ENCODE measurements at places on chromosomes 6 and 20. TPM values are rescaled to one million over a fixed set of nuclear protein-coding genes. Genes with fewer than 3 reads are reported as not detected.
A peak's percentile ranks its signal among the peaks of the same experiment; 100 is the strongest.

GRCh38 chr20:15395457-15395856 is 1058.0 kb upstream of the FLRT3 start:
- H3K27ac ChIP-seq, result no peak overlapping the region
- H3K27me3 ChIP-seq, result no peaks in the 10 kb centered on the region
- no peaks in the 10 kb centered on the region for H3K4me1 ChIP-seq
- no peak for DNase-seq

DNA sequence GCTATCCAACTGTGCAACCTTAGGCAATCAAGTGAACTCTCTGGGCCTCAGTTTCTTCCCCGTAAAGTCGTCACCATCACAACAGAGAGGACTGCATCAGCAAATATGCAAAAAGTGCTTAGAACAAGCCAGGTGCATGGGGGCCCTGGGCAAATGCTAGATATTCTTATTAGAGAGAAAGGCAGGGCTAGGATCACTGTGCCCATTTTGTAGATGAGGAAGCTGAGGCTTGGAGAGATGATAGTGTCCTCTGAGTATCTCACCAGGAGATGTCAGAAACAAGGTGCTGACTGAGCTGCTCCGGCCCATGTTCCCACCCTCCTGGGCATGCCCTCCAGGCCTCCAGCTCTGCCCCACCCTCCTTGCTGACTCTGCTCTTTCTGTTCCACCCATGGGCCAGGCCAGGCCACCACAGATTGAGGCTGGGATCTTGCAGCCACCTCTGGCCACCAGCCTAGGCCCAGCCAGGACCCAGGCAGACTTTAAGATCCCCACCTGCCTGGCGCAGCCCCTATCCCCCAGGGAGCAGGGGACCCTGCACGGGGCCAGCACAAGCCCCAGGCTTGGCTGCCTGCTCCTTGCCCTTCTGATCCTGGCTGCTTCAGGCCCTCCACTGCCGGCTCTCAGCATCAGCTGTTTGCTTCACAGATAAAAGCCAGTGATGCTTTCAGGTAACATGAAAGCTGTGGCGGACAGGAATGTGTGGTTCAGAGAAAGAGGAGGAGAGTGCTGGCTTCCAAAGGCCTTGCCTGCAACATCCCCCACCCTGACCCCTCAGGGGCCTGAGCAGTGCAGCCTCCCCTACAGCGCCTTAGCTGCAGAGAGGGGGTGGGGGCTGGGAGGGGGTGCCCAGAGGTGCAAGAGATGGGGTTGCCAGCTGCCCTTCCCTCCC is 47.6 kb downstream of the GRM4 start:
- no peak overlapping the region for H3K4me3 ChIP-seq
- peaks cover 14% of the 10 kb centered on the region for H3K27me3 ChIP-seq
- no peaks in the 10 kb centered on the region for H3K4me1 ChIP-seq
- H3K27ac ChIP-seq, result no peak overlapping the region
- no peak for DNase-seq

DNA sequence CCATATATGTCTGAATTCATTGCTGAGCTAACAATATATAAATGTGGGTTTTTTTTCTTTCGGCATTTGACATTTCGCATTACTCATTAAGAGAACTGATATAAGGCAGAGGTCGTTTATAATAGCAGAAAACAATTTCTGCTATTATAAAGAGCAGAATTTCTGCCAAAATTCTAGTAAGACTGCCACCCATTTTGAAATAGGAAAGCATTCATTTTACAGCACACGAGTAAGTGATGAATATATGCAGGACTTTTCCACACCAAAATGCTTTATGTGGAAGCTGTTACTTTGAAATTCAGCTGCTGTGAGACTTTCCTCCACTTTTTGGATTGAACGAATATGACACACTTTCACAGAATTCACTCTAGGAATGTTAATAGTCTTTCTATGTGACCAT is 610.9 kb upstream of the MAN1A1 start:
- no peaks in the 10 kb centered on the region for H3K27me3 ChIP-seq
- no peak overlapping the region for H3K27ac ChIP-seq
- H3K4me3 ChIP-seq, result no peak overlapping the region
- no peaks in the 10 kb centered on the region for H3K4me1 ChIP-seq
- no peak for DNase-seq
- H3K36me3 ChIP-seq, result no peaks in the 10 kb centered on the region

- H3K27me3 ChIP-seq, result no peaks in the 10 kb centered on the region
- no peaks in the 10 kb centered on the region for H3K4me1 ChIP-seq
- H3K4me3 ChIP-seq, result no peak overlapping the region
- H3K27ac ChIP-seq, result no peak overlapping the region
- no peak for DNase-seq
- no peaks in the 10 kb centered on the region for H3K36me3 ChIP-seq
Measured at GRCh38 chr6:16377470-16377869, 139.1 kb downstream of the GMPR start.

DNA sequence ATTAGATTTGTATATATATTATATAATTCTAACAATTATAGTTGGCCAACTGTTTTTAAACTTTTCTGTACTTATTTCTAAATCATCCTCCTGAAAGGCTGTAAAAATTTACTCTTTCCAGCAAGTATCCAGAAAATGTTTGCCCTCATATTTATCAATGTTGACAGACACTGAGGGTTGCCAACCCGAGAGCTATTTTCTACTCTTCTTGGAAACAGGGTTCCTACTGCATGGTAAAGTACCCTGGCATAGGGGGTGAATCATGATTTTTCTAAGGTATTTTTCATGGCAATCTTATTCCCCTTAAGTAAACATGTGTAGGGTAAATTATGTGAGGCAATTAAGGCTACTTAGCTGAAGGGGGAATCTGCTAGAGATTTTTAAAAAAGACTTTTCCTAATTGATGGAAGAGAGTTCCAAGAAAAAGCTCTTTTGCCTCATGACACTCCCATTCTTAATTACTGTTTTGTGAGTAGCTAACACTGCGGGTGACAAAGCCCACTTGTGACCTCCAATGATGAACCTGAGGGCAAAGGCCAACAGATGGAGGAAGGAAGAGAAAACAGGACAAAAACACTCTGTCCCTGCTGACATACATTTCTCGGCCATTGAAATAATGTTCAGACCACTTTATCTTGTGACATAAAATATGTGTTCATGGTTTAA is 37.9 kb downstream of the GPX5 start:
- DNase-seq, result no peak
- no peak overlapping the region for H3K27ac ChIP-seq
- no peaks in the 10 kb centered on the region for H3K36me3 ChIP-seq
- H3K4me1 ChIP-seq, result no peaks in the 10 kb centered on the region

DNA sequence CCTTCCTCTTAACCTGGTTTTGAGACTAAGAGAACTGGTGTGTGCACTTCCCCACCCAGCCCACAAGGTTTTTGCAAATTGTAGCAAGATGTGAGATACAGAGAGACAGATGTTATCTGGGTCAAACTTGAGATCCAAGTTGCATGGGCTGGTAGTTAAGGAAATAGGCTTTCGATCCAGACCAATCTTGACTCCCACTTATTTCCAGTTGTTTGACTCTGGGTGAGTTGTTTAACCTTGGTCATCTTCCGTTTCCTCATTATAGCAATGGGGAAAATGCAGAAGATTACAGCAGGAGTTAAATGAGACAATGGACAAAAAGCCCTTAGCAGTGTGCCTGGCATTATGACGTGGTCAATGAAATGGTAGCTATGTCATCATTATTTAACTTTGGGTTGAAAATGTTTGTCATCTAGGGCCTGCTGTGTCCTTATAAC is 1.7 kb downstream of the SNX21 start:
- H3K4me3 ChIP-seq, result peak overlapping the region; percentile 92
- peaks cover 32% of the 10 kb centered on the region for H3K4me1 ChIP-seq
- peak overlapping the region; percentile 97 for H3K27ac ChIP-seq
- peak; percentile 69 for DNase-seq
- no peaks in the 10 kb centered on the region for H3K27me3 ChIP-seq

DNA sequence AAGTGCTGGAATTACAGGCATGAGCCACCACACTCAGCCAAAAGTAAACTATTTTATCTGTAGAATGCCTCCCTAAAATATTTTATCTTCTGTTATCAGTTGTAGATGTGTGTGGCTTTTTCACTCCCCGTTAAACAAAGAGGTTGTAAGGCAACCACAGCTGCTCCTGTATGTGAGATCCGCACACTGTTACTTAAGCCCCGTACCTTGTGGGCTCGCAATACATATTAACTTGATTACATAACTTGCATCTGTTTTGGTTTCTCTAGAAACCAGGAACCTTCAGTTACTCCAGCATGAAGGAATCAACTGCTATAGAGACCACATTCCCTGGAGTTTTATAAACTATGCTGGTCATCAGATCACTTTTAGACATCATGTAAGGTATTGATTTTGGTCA is 420.1 kb upstream of the SLC35B3 start:
- H3K4me1 ChIP-seq, result no peaks in the 10 kb centered on the region
- H3K36me3 ChIP-seq, result no peaks in the 10 kb centered on the region
- no peaks in the 10 kb centered on the region for H3K27me3 ChIP-seq

GRCh38 chr20:38143238-38143645 is 21.8 kb downstream of the TGM2 start:
- no peaks in the 10 kb centered on the region for H3K27me3 ChIP-seq
- H3K4me1 ChIP-seq, result peaks cover 19% of the 10 kb centered on the region
- no peak overlapping the region for H3K4me3 ChIP-seq
- no peak for DNase-seq

DNA sequence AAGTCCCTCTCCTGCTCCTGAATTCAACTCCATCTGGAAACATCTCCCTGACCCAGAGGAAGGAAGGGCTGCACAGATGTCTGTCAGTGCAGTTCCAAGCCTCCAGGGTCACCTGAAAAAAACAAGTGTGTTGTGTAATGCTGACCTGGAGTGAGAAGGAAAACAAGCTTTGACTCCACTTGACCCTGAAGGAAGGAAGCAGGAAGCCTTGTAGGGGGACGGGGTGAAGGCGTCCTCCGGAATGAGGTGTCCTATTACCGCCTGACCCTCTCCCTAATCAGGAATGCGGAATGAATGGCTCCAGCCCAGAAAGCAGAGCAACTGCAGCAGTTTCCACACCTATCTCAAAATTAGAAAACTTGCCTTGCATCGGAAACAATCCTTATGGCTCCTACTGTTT is 13.9 kb upstream of the ADGRF5 start:
- no peaks in the 10 kb centered on the region for H3K4me1 ChIP-seq
- no peak overlapping the region for H3K4me3 ChIP-seq
- H3K27me3 ChIP-seq, result no peaks in the 10 kb centered on the region
- DNase-seq, result no peak

DNA sequence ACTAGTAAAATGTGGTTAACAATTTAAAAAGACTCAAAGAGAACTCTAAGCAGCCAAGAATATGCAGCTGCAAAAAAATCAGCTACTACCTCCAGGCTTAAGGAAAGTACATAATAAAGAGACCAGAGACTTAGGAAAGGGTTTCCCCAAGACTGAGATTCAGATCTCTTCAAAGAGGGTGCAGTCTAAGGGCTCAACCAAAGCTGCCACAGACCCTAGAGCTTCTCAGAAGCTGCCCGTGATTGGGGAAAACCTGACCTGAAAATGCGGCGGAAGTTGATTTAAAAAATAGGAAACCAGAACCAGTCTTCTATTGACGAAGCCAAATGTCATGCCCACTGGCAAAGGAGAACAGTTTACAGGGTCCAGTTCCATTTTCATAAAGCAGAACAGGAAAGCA is 516.8 kb upstream of the MARCKS start:
- H3K4me3 ChIP-seq, result no peak overlapping the region
- no peak overlapping the region for H3K27ac ChIP-seq
- DNase-seq, result no peak

GRCh38 chr6:2857185-2857579 is 15.5 kb upstream of the SERPINB1 start:
- no peaks in the 10 kb centered on the region for H3K36me3 ChIP-seq
- no peak for DNase-seq
- no peak overlapping the region for H3K4me3 ChIP-seq
- no peaks in the 10 kb centered on the region for H3K27me3 ChIP-seq
- H3K27ac ChIP-seq, result no peak overlapping the region

DNA sequence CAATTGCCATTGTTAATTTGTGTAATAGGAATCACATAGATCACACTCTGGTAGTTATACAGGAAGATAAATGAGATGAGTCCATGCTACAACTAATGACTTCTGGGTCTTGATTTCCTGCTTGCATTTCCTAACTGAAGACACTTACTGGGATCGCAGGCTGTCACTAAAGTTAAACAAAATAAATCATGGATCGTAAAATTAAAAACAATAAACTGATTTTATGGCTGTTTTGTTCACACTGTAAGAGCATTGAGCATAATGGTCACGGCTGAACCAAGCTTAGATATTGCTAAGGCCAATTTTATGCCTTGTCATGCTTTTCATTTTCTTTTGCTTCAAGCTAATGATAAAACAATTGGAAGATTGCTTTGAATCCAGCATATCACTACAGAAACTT is 332.5 kb upstream of the CITED2 start:
- H3K27me3 ChIP-seq, result no peaks in the 10 kb centered on the region
- no peak overlapping the region for H3K4me3 ChIP-seq
- no peaks in the 10 kb centered on the region for H3K36me3 ChIP-seq
- no peak for DNase-seq

DNA sequence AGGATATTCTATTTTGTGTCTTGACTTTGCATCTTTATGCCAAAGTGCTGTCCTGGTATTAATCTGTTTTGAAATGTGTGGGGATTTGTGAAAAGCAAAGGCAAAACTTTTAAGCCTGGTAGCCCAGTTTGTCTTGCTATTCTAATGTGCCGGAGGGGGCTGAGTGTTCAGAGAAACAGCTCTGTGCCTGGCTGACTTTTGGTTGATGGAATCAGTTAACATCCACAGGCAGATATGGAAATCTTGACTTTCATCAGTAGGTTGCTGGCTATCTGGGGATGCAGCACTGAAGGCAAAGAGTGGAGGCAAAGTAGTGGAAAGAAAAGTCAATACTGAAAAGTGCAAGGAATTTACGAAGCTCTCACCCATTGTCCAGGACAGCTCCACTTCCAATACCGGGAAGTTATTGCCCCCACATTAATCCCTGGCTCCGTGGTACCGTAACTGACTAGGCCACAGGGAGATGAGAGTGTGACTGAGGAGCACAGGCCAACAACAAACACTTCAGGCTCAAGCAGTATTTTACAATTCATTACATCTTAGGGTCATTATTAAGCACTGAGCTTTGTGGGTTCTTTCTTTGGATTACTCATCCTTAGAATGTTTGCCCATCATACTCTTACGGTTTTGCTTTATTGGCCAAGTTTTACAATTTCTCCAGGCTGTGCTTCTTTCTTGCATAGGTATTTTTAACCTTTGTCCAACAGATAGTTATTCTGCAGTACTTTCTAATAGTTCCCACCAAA is 164.6 kb downstream of the MTFR2 start:
- peaks cover 27% of the 10 kb centered on the region for H3K4me1 ChIP-seq
- peak; percentile 63 for DNase-seq
- no peaks in the 10 kb centered on the region for H3K36me3 ChIP-seq
- H3K27ac ChIP-seq, result peak overlapping the region; percentile 48

GRCh38 chr6:122388945-122389344 is 10.5 kb upstream of the HSF2 start:
- H3K4me3 ChIP-seq, result no peak overlapping the region
- no peaks in the 10 kb centered on the region for H3K27me3 ChIP-seq
- no peak for DNase-seq
- H3K4me1 ChIP-seq, result no peaks in the 10 kb centered on the region
- no peak overlapping the region for H3K27ac ChIP-seq
- H3K36me3 ChIP-seq, result no peaks in the 10 kb centered on the region

GRCh38 chr20:59565768-59566461 is 38.4 kb upstream of the PHACTR3 start:
- peaks cover 28% of the 10 kb centered on the region for H3K27me3 ChIP-seq
- no peaks in the 10 kb centered on the region for H3K4me1 ChIP-seq
- no peak overlapping the region for H3K27ac ChIP-seq
- no peak for DNase-seq

Gene NOL7
- total RNA-seq, result 53.1 TPM

Gene KCNB1
- 0.11 TPM for total RNA-seq

Gene RCAN2
- total RNA-seq, result 7.6 TPM

Gene SNAP25
- total RNA-seq, result not detected

Gene BTN1A1
- not detected for total RNA-seq

Measured in GM23248 (cell line).